ENCODE measurements at places on chromosomes 5 and 9.

DNA sequence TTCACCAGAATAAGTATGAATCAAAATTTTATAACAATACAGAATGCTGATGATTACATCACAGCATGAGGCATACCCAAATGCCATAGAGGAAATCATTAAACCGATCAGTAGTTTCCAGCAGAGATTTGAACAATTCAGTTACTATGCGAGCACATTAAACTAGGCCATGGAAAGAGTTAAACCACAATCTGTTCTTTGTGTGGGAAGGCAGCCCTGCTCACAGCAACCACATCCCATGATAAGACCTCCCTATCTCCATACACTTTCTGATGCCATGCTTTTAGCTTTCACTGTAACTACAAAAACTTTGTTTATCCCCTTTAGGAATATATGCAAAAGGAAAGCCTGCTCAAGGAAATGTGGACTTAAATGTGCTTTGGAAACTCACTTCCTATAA, 4.5 kb downstream of the NFIB start:
- no peak overlapping the region for H3K27ac ChIP-seq
- H3K27me3 ChIP-seq: no peaks in the 10 kb centered on the region
- H3K36me3 ChIP-seq: no peaks in the 10 kb centered on the region
- DNase-seq: no peak

DNA sequence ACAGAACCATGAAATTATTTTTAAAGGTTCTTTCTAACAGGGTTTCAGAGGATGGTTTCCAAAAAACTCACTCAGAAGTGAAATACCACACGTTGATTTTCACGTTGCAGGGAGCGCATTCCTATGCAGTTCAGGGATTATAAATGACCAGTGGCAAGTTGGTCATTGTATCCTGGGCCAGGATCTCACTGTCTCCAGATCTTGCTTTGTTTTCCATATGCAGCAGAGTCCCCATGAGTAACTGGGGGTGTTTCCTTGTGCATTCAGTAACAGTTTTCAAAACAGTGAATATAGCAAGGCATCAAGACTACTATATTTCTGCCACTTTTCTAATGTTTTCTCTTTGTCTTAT, 1064.9 kb upstream of the DMAC1 start:
- no peak overlapping the region for H3K4me3 ChIP-seq
- DNase-seq: no peak
- no peak overlapping the region for H3K27ac ChIP-seq
- H3K36me3 ChIP-seq: no peaks in the 10 kb centered on the region

DNA sequence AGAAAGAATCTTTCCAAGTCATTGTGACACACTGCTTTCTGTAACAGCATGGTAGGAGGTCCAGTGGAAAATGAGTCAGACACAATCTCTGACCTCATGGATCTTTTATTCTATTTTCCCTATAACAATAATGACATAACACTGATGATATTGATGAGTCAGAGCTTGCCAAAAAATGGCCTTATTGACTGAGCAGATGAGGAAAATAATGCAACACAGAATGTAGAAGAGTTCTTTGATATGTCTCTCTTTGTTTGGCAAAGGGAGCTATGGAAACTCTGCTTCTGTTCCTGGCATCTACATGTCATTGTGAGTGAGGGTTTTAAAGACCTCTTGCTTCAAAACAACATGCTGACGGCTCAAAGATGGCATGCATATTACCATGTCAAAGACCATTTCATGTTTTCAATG, 443.1 kb upstream of the ZNF608 start:
- no peaks in the 10 kb centered on the region for H3K4me1 ChIP-seq
- H3K4me3 ChIP-seq: no peak overlapping the region
- H3K27me3 ChIP-seq: no peaks in the 10 kb centered on the region
- H3K36me3 ChIP-seq: no peaks in the 10 kb centered on the region
- DNase-seq: no peak

- H3K4me1 ChIP-seq: no peaks in the 10 kb centered on the region
- H3K4me3 ChIP-seq: no peak overlapping the region
- no peaks in the 10 kb centered on the region for H3K27me3 ChIP-seq
- H3K36me3 ChIP-seq: no peaks in the 10 kb centered on the region
- no peak overlapping the region for H3K27ac ChIP-seq
Measured at GRCh38 chr5:56598941-56599340, 216.4 kb upstream of the MAP3K1 start.

GRCh38 chr9:78923966-78924659, 627.2 kb downstream of the PSAT1 start:
- H3K36me3 ChIP-seq: no peaks in the 10 kb centered on the region
- no peaks in the 10 kb centered on the region for H3K4me1 ChIP-seq
- DNase-seq: no peak
- H3K27ac ChIP-seq: no peak overlapping the region

DNA sequence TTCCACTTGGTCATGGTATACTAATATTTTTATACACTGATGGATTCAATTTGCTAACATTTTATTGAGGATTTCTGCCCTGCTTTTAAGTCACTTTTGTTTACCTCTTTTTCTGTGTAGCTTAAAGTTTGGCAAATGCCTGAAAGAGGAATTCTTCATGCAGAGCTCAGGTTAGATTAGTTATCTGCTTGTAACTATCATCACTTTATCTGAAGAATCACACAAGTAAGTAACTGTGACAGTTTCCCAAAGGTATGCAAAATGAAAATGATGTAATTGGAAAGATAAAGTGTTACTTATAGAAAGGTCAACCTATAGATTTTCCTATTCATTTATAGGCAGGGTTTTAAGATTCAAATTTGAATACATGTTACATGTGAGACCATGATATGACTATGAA, 188.8 kb upstream of the ACTBL2 start:
- H3K36me3 ChIP-seq: no peaks in the 10 kb centered on the region
- H3K4me3 ChIP-seq: no peak overlapping the region
- no peak for DNase-seq
- H3K4me1 ChIP-seq: no peaks in the 10 kb centered on the region
- no peaks in the 10 kb centered on the region for H3K27me3 ChIP-seq

DNA sequence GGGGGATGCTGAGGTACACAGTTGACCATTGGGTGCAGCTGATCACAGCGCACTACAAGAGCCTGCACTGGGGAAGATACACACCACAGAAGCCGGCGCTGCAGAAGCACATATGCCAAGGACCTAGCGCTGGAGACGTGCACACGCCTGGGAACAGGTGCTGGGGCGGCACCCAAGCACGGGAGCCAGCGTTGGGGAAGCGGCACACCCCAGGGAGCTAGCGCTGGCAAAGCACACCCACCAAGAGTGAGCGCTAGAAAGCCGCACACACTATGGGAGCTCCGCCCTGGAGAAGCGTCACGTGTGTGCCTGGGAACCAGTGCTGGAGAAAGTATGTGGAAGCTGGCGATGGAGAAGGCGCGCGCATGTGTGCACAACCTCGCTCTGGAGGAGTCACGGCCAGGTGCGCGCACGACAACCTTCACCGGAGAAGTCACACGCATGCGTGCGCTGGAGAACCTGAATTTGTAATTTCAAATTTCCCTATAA, 4.5 kb downstream of the FANCC start:
- no peak overlapping the region for H3K27ac ChIP-seq
- H3K27me3 ChIP-seq: no peaks in the 10 kb centered on the region
- peaks cover 17% of the 10 kb centered on the region for H3K4me1 ChIP-seq

DNA sequence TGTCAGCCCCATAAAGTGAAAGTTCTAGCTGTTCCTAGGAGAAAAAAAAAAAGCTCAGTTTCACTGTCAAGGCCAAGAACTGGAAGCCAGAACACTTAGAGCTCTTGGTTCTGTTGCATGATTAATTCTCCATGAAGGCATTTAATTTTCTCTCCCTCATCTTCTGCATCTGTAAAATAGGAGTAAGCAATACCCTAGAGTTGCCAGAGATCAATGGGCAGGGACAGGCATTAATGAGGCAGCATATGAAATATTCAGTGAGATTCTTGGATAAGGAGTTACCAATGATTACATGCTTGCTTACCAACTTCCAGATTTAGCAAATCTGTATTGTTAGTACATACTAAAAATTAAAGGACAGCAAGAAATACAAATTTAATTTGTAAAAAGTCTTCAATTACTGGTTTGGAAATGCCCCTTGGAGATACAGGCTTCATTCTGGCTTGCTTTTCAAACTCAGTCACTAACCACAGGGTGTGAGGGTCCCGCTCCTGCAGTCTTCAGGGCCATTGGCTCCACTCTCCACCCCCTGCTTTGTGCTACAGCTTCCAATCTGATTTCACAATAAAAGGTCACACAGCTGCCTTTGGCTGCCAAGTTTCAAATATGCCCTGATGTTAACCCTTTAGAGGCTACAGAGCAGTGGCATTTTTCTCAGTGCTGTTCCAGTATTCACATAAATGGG, 624.6 kb downstream of the BNC2 start:
- no peak for DNase-seq
- peak overlapping the region; percentile 74 for H3K27ac ChIP-seq
- H3K4me1 ChIP-seq: peaks cover 16% of the 10 kb centered on the region
- no peak overlapping the region for H3K4me3 ChIP-seq

GRCh38 chr5:175658299-175659145, 651 bp downstream of the HRH2 start:
- H3K27me3 ChIP-seq: no peaks in the 10 kb centered on the region
- no peak overlapping the region for H3K27ac ChIP-seq
- peak overlapping the region; percentile 46 for H3K4me3 ChIP-seq
- no peaks in the 10 kb centered on the region for H3K4me1 ChIP-seq
- DNase-seq: no peak

DNA sequence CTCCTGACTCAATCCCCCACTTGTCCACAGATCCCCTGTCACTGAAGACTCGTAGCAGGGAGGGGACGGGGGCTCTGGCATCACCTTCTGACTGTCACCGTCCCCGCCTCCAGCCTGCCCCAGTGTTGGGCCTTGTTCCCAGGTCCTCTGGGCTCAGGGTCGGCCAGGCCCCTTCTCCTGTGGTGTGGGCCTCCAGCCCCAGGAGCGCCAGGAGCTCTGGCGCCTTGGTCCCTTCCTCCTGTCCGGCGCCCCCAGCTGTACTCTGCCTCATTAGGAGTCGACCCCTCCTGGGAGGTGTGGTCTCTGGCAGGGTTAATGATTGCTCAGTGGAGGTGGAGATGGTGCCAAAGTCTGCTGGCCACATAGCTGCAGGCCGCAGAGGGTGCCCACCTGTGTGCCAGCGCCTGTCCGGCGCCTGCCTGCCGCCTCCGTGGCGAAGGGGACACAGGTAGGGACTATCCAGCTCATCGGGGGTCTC, at the start of gene CDHR2:
Gene CDHR2, plus strand, starts transcription at position 376 of the 478 bp plus-strand sequence. CDS start 16,011 bp downstream, outside the sequence.
- DNase-seq: no peak
- H3K27ac ChIP-seq: no peak within 1 kb of the TSS
- no peak within 1 kb of the TSS for H3K4me3 ChIP-seq
- peaks cover 2% of the 10 kb centered on the region for H3K4me1 ChIP-seq

DNA sequence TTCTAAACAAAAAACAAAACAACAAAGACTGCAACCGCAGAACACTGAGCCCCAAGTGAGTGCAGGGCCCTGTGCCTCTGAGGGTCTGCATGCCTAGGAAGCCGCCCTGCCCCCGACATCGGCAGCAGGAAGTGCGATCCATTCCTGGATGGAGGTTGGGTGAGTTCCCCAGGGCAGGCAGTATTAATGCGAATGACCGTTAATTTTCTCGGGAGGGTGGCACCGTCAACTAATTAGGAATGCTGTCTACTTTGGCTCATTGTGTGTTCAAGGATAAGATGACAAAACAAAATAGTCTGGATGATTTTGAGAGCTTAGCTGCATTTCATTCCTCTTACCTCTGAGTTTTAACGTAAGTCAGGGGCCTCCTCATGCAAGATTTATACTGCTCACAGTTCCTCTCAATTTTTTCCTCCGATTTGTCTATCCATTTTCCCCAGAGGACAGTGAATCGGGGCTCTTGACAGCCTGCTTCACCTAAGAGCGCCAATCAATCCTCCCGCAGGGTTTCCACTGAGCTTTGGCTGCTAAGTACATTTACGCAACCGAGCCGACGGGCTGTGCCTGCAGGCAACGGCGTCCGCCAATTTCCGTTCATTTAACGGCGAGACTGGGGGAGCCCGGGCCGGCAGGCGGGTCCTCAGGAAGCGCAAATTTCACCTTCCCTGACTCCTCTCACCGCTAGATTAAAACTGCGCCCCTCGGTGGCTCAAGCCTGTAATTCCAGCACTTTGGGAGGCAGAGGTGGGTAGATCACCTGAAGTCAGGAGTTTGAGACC, 2.9 kb upstream of the NXNL2 start:
- peaks cover 59% of the 10 kb centered on the region for H3K4me1 ChIP-seq
- peak overlapping the region; percentile 91 for H3K27ac ChIP-seq
- H3K27me3 ChIP-seq: no peaks in the 10 kb centered on the region
- H3K36me3 ChIP-seq: no peaks in the 10 kb centered on the region
- H3K4me3 ChIP-seq: peak overlapping the region; percentile 12
- DNase-seq: no peak

DNA sequence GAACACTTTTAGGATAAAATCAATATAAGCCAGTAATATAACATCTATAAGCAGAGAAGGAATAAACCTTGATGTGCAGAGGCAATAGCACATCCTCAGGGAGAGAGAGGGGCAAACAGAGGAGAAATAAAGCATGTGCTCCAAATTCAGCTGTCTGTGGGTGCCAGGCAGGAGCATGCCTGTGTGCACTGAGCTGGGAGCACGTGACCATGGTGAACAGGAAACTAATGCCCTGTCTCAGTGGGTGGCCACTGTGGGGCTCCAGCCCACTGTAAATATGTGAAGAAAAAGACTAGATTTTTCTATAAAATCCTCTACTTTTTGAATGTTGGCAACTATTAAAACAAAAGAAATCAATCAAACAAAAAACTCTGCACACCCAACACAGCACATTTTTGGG, 55.3 kb downstream of the FYB1 start:
- H3K4me3 ChIP-seq: no peak overlapping the region
- no peaks in the 10 kb centered on the region for H3K36me3 ChIP-seq
- no peak for DNase-seq
- no peaks in the 10 kb centered on the region for H3K4me1 ChIP-seq

GRCh38 chr5:168304349-168304748, 12.9 kb downstream of the WWC1 start:
- no peaks in the 10 kb centered on the region for H3K4me1 ChIP-seq
- H3K27ac ChIP-seq: no peak overlapping the region
- no peaks in the 10 kb centered on the region for H3K36me3 ChIP-seq
- no peaks in the 10 kb centered on the region for H3K27me3 ChIP-seq

- H3K27ac ChIP-seq: no peak overlapping the region
- H3K36me3 ChIP-seq: no peaks in the 10 kb centered on the region
- H3K4me3 ChIP-seq: no peak overlapping the region
- no peaks in the 10 kb centered on the region for H3K27me3 ChIP-seq
Measured at GRCh38 chr5:151592855-151593408, 1.8 kb upstream of the FAT2 start.

DNA sequence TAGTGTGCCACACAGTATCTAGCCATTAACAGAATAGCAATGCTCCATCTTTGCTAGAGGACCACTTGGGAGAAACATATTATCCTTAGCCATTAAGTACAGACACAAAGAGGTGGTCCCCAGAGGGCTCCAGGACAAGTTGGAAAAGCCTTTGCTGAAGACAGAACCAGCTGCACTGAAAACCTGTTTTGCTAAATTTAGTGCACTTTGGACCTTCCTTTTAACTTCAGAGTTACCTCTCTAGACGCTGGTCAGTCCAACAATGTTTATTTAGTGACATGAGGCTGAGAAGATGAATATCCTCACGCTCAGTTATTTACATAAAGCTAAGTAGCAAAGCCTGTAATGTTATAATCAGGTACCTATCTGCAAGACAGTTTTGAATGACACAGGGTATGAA, 265.0 kb upstream of the ZNF608 start:
- no peaks in the 10 kb centered on the region for H3K36me3 ChIP-seq
- no peak for DNase-seq
- no peak overlapping the region for H3K4me3 ChIP-seq
- H3K27me3 ChIP-seq: no peaks in the 10 kb centered on the region
- H3K27ac ChIP-seq: no peak overlapping the region

GRCh38 chr9:34097865-34098264, 28.6 kb downstream of the DCAF12 start:
- H3K4me1 ChIP-seq: no peaks in the 10 kb centered on the region
- no peak overlapping the region for H3K27ac ChIP-seq
- no peaks in the 10 kb centered on the region for H3K36me3 ChIP-seq
- no peak overlapping the region for H3K4me3 ChIP-seq
- no peak for DNase-seq
- no peaks in the 10 kb centered on the region for H3K27me3 ChIP-seq
